Liver (tissue), 10 donors: ENCODE measurements at places on chromosomes 7 and 10. TPM values are rescaled to one million over a fixed set of nuclear protein-coding genes. Genes with fewer than 3 reads are reported as not detected.

- H3K27me3 ChIP-seq = no peaks in the 10 kb centered on the region
- H3K36me3 ChIP-seq = no peaks in the 10 kb centered on the region
- no peak overlapping the region for H3K27ac ChIP-seq
- H3K4me3 ChIP-seq = no peak overlapping the region
- no peak for DNase-seq
Observed at GRCh38 chr7:8251195-8251594, 10.8 kb downstream of the ICA1 start.

OR2A1 gene
- under 0.01 TPM for total RNA-seq

DNA sequence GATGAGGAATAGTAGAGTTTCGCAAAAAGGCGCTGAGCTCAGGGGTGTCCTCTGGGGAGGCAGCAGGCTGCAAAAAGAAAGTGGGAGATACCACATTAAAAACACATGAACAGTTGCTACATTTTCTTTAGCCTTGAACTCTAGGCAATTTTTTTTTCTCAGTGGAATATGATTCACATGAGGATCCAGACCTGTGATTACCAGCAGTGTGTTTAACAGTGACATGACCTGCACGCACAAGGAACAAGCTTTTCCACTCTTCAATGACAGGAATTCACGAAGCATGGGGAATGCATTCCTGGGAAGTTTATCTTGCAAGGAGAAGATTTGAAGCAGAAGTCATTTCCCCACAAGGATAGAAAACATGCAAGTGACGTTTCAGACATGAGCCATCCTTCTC is 161.6 kb downstream of the ITGA8 start:
- H3K4me1 ChIP-seq = no peaks in the 10 kb centered on the region
- no peaks in the 10 kb centered on the region for H3K36me3 ChIP-seq
- no peak overlapping the region for H3K4me3 ChIP-seq
- H3K27ac ChIP-seq = no peak overlapping the region
- DNase-seq = no peak

DNA sequence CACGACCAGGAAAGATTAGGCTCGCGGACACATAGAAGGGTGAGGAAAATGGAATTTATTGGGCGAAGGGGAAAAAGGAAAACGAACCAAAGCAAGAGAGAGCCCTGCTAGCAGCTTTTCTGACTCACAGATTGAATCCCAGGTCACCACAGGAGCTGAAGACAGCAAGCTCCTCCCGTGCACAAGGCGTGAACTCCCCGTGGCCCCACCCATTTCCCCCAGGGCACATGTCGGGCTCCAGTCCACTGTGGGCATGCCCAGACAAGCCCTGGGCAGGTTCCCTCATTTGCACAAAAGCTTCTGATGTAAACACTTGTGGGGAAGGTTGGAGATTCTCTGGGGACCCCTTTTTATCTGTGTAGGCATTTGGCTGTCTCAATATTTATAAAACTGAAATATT is 582.4 kb downstream of the SUGCT start:
- no peak for DNase-seq
- no peaks in the 10 kb centered on the region for H3K27me3 ChIP-seq
- no peaks in the 10 kb centered on the region for H3K36me3 ChIP-seq

DNA sequence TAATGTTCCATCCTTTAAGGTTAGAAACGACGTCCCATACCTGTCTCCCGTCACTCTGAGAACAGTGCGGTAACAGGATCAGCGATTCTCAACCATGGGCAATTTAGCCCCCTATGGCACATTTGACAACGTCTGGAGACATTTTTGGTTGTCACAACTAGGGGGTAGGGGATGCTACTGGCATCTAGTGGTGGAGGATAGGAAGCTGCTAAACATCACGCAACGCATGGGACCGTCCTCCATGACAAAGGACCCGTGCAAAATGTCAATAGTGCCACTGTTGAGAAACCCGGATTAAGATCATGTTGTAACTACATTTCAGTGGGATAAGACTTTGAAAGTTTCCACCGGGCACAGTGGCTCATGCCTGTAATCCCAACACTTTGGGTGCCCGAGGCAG is 5.0 kb upstream of the PAXIP1 start:
- no peaks in the 10 kb centered on the region for H3K27me3 ChIP-seq
- no peak for DNase-seq
- no peaks in the 10 kb centered on the region for H3K4me1 ChIP-seq
- no peak overlapping the region for H3K27ac ChIP-seq

GRCh38 chr7:16581286-16581685 is 54.7 kb downstream of the LRRC72 start:
- H3K36me3 ChIP-seq = no peaks in the 10 kb centered on the region
- DNase-seq = no peak
- no peaks in the 10 kb centered on the region for H3K27me3 ChIP-seq

ZNF804B gene
- not detected for total RNA-seq

GRCh38 chr10:91162495-91163268 is 57.8 kb upstream of the PCGF5 start:
- no peaks in the 10 kb centered on the region for H3K36me3 ChIP-seq
- peaks cover 20% of the 10 kb centered on the region for H3K4me1 ChIP-seq
- peak; percentile 64 for DNase-seq
- H3K27me3 ChIP-seq = no peaks in the 10 kb centered on the region
- H3K27ac ChIP-seq = peak overlapping the region; percentile 96
- peak overlapping the region; percentile 94 for H3K4me3 ChIP-seq

- no peaks in the 10 kb centered on the region for H3K27me3 ChIP-seq
- H3K36me3 ChIP-seq = no peaks in the 10 kb centered on the region
- no peak overlapping the region for H3K4me3 ChIP-seq
- H3K27ac ChIP-seq = no peak overlapping the region
- no peaks in the 10 kb centered on the region for H3K4me1 ChIP-seq
- no peak for DNase-seq
Observed at GRCh38 chr7:120360918-120361317, 87.9 kb downstream of the KCND2 start.

DNA sequence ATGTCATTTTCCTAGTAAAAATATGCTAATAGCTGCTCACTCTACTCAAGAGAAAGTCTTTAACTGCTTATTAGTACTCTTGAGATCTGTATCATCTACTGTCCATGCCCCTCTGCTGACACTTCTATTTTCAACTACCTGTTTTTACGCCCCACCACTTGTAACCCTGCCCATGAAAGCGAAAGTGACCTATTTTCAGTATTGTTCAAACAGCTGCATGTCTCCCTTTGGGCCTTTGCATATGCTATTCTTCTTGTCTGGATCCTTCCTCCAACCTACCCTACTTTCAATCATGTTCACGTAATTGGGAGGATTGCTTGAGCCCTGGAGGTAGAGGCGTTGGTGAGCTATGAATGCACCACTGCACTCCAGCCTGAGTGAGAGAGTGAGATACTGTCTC is 1481.3 kb downstream of the GATA3 start:
- H3K4me1 ChIP-seq = no peaks in the 10 kb centered on the region
- no peaks in the 10 kb centered on the region for H3K36me3 ChIP-seq
- H3K27ac ChIP-seq = no peak overlapping the region
- DNase-seq = no peak
- H3K4me3 ChIP-seq = no peak overlapping the region

- H3K4me1 ChIP-seq = no peaks in the 10 kb centered on the region
- no peak overlapping the region for H3K4me3 ChIP-seq
- no peak overlapping the region for H3K27ac ChIP-seq
- no peaks in the 10 kb centered on the region for H3K27me3 ChIP-seq
Observed at GRCh38 chr10:45286980-45287379, 28.4 kb downstream of the OR13A1 start.

MAGI2 gene
- total RNA-seq = 0.79 TPM

GRCh38 chr10:29555746-29556481 is 78.9 kb downstream of the SVIL start:
- DNase-seq = no peak
- no peak overlapping the region for H3K4me3 ChIP-seq
